Mesenteric fat pad (tissue), 1 donor: ENCODE measurements at places on chromosomes 2 and 18. TPM values are rescaled to one million over a fixed set of nuclear protein-coding genes. Genes with fewer than 3 reads are reported as not detected.

- no peak for DNase-seq
These were observed 28.6 kb downstream of the TEX44 start for GRCh38 chr2:231621051-231621879.

DNA sequence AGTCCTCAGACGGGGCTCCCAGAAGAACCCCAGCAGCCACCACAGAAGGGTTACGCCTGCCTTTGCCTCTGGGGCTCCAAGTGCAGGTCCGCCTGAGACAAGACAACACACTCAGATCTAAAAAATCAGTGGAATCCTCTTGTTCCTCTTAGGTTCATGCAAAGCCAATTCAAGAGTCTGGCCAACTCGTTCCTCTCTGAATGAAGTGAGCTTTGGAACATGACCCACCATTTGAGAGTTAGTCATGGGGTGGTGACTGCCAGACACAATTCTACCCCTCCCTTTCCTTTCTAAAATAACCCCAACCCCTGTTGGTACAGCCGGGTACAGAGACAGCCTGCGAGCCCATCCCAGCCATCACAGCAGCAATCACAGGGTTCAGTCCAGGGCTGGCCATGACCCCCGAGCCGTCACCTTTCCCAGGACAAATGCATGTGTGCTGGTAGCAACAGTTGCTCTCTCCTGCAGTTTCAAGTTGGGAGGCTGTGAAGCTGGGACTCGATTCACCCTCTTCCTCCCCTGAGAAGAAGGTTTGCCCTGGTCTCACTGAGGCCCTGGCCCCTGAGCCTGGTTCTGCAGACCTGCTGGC, 183.1 kb upstream of the SH3BP4 start:
- DNase-seq: no peak

DNA sequence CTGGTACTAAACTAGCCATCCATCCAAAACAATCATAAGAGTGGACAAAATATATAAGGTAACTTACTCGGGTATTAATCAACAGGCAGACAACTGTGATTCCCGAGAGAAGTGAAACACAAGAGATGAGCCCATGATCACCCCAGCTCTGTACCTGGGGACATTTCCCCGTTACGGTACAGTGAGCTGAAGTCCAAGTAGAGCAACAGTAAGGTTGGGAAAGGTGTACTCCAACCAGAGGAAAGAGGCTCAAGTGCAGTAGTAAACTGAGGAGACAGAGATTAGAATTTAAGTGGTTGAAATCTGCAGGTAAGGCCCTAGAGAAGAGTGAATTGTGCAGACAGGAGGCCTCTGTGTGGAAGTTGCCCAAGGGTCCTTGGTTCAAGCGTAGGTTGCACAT, 30.5 kb upstream of the CHAC2 start:
- no peak for DNase-seq

- DNase-seq: no peak
These were observed 20.9 kb downstream of the ITM2C start for GRCh38 chr2:230885463-230886130.

DNA sequence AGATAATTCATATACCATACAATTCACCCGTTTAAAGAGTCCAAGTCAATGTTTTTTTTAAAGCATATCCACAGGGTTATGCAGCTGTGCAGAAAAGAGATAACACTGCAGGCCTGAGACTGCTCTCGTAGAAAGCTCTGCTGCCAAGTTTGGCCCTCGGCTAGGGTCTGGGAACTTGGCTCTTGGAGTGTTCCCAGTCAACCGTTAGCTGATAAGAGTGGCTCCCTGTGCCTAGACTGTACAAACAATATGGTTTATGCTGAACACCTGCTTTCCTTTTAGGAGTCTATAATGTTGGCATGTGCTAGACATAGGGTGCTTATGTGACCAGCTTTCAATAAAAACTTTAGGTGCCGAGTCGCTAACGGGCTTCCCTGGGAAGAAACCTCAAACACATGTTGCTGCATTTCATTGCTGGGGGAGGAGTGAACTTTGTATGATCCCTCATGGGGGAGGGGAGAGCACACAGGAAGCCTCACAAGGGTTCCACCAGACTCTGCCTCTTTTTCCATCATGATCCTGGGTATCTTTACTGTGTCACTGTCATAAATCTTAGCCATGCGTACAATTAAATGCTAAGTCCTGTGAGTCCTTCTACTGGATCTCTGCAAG, 34.7 kb downstream of the RFX8 start:
- DNase-seq: no peak

DNA sequence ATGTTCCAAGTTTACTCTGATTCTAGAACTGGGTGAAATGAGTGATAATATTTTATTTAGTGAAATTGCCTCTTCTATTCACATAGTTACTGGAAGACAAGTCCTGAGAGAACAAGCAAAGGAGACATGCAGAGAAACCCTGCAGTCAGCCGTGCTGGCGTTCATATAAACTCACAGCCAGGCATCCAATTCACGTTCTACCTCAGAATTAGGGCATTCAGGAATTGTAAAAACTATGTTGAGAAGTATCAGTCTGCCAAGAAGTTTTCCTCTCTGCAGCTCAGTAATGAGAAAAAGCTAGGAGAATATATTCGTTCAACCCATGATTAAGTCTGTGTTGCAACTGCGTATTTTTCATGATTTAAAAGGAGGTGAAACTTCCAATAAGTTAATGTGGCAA, 156.2 kb upstream of the DSEL start:
- DNase-seq: no peak

GRCh38 chr2:10283106-10284062, 19.3 kb upstream of the HPCAL1 start:
- no peak for DNase-seq

- DNase-seq: no peak
These were observed 562.7 kb upstream of the SLC39A10 start for GRCh38 chr2:195094330-195094729.

GRCh38 chr2:53750041-53750768, 17.4 kb upstream of the CHAC2 start:
- no peak for DNase-seq

GRCh38 chr2:168253379-168253778, 6.0 kb upstream of the STK39 start:
- no peak for DNase-seq

DNA sequence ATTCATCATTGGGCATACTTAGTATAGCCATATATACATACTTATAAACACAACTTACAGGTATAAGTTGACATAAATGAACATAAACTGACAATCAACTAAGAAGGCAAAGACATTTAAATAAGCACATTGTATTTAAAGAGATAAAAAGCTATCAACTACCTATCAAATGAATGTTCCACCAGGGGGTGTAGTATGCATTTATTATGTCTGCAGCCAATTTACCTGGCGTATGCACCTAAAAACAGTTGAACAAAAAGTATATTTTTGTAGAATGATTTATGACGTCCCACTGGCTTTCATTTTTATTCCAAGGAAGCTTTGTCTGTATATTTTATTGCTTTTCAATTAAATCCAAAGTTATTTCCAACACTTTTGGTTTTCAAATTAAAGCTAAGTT, 323.5 kb downstream of the AFF3 start:
- no peak for DNase-seq

DNA sequence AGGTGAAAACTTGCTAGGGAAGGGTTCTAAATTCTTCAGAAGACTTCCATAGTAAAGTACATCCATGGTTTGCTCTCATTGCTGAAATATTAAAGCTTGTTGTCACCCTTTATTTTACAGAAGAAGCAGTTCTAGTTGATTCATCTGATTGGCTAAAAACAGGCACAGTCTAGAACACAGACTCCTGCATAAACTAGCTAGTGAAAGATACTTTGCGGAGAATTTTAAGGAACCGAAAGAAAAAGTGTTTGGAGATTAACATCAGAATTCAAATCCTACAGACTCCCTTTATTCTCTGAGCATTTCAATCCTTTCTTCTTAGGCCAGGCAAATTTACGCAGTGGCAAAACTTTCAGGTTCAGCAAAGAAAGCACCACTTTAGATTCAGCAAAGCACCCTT, 1076.5 kb upstream of the ZEB2 start:
- no peak for DNase-seq

DNA sequence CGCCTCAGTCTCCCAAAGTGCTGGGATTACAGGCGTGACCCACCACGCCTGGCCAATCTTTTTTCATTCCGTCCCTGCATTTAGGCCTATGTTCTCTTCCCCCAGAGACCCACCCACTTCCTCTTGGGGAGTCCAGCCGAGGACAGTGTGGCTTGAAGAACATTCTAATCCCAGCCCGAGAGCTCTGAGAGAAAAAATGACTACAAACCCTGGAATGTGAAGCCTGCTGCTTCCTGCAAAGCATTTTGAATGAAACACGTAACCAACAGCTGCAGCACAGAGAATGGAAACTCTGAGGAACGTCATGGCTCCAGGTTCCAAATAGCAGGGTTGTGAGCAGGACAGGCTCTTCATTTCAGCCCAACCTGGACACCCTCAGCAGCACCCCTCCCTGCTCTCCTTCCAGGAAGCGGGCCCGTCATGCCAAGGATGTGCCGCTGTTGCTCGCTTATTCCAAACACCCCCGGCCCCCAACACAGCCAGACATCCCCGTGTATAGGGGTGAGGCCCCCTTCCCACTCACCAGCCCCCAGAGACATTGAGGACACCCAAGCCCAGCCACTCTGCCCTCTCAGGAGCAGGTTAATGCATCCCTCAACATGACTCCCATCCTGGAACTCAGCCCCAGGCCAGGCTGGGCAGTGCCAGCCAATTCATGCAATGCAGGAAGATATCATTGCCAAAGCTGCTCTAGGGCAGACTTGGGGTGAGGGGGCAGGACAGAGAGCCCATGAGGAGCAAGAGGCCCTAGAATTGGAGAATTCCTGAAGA, 139.8 kb downstream of the ZFP36L2 start:
- DNase-seq: peak; percentile 90

TDRD15 gene
- 0.06 TPM for total RNA-seq

CERKL gene
- not detected for total RNA-seq

PER2 gene
- 9.9 TPM for total RNA-seq

SNED1 gene
- 58.0 TPM for total RNA-seq

SYT4 gene
- not detected for total RNA-seq

RUFY4 gene
- total RNA-seq: 0.42 TPM

MROH2A gene
- total RNA-seq: not detected

CNGA3 gene
- 1.1 TPM for total RNA-seq

PDE11A gene
- 1.00 TPM for total RNA-seq

BOLL gene
- total RNA-seq: not detected
